Ecto neural progenitor cell (in vitro differentiated cells): ENCODE measurements at places on chromosomes 13 and 19.

DNA sequence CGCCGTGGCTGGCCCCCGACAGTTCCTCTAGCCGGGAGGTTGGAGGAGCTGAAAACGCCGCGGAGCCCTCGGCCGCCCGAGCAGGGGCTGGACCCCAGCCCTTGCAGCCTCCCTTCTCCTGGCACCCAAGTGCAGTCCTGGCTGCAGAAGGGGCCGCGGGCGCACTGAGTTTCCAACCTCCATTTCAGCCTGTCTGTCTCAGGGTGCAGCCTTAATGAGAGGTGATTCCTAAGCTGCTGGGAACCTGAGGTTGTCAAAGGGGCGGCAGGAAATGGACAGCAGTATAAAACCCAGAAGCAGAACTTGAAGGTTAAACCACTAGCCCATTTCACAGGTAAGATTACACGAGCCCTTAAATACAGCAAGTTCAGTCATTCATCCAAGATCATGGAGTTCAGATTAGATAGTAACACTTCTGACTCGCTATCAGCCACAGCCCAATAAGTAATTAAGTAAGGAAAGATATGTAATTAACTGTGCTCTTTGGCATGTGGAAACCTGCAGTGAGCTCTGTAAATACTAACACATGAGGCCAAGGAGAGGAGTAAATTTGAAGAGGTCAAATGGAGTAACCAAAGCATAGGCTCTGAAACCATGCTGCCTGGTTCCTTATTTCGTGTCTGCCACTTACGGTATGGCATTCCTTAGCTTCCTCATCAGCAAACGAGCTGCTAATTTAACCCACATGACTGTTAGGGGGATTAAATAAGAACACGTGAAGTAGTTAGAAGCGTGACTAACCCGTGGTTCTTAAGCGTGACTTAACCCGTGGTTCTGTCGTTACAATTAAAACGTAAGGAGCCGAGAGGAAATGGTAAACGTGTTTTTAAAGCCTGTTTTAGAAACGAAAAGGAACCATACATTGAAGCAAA, 686 bp downstream of the SETDB2 start:
- DNase-seq, result no peak

DNA sequence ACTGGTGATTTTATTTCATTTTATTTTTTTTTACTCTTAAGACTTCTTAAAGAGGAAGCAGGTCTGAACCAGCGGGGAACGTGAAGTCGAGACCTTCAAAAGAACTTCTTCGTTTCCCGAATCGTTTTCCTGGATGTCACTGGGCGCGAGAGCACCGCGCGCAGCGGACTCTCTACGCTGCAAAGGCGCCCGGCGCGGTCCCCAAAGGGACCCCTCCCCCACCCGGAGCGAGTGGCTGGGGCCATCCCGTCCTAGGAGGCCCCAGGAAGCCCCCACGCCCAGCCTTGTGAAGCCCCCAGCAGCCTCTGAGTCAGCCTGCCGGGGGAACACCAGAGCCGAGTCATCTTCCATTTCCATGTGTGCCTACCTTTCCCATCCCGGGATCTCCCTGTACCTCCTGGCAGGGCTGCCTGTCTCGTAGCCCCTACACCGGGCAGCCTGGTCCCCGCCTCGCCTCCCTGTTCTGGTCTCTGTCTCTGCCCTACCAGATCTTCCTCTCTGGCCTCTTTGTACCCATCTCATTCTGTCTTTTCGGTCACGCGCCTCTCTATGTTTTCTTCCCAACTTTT, 608 bp downstream of the CD70 start:
- no peak for DNase-seq

DNA sequence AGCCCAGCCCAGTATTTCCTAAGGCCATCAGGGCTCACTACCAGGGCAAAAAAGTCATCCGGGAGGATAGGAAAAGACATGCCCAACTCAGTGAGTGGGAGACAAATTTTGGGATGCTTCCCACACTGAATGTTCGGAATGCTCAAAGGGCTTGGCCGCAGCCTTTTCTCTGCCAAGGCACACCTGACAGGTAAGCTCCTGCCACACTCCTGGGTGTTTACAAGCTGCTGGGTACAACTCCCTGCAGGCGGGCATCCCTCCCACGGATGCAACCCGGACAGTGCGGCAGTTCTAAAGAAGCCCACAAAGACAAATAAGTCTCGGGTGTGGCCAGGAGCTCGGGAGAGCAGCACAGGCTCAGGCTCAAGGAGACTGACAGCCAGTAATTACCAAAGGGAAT, 28.1 kb downstream of the SLC7A1 start:
- DNase-seq, result no peak

DNA sequence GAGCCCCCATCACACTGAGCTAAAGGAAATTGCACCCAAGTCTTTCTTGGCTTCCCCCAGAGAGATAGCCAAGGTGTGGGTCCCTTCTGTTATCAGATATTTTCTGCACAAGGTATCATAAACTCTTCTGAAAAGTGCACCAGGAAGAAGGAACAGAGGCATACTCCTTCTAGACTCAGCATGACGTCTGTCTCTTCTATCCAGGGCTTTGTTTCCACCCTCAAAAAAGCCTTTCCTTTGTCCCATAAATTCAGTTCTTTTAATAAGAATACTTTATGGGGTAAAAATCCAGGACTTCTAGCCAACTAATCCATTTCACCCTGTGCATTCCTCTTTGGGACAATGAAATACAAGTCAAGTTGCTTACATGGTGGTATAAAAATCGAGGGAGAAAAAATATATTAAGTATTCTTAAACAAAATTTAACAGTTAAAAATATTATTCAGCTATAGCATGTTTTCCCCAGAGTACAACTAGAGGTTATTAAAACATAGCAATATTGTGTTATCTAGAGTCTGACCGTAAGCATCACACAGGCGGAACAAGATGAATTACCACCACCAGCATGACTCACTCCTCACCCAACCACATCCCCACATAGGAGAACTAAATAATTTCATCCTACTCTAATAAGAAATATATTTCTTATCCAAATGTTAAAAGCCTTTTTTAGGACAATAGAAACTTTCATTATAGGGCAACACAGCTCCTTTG, 79.9 kb upstream of the GPC6 start:
- DNase-seq, result no peak

DNA sequence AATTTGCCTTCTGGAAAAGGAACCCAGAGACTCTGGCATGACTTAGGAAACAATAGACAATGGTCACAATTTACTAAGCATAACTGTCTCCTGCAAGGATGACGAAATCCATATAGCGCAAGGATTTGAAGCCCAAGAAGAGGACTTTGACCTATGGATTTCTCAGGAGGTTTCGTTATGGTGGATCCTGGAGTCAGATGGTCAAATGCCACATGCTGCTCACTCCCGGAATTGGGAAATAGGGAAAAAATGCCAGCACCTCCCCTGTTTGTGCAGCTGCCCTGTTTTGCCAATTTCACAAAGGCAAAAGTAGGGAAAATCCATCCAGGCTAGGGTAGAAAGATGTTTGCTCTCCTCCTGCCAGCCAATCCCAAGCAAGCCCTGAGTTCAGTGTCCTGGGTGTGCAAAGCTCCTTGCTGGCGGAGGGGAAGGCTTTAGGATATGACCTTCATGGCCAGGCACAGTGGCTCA, 23.4 kb downstream of the RDH8 start:
- no peak for DNase-seq

DNA sequence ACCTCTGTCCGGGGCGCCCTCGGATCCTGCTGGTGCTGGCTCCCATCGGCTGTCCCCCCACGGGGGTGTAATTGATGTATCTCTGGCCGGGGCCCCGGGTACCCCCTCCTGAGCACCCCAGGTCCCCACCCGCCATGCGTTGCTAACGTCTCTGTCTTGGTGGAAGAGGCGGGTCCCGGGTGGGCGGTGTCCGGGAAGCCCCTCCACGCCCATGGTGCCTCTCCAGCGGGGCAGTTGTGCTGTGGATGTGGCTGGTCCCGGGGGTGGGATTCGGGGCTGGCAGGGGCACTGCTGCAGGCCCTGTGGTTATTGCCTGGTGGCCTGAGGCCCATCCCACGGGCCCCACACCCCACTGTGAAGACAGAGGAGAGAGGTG, 4.9 kb downstream of the DIRAS1 start:
- DNase-seq, result no peak
